Suprapubic skin (tissue), 4 donors: ENCODE measurements at places on chromosomes 3 and 15.
A peak's percentile ranks its signal among the peaks of the same experiment; 100 is the strongest.

GRCh38 chr3:16308727-16309126 is 43.7 kb downstream of the OXNAD1 start:
- DNase-seq = no peak

- DNase-seq = no peak
Measured at GRCh38 chr3:71487418-71487817, 96.1 kb downstream of the FOXP1 start.

DNA sequence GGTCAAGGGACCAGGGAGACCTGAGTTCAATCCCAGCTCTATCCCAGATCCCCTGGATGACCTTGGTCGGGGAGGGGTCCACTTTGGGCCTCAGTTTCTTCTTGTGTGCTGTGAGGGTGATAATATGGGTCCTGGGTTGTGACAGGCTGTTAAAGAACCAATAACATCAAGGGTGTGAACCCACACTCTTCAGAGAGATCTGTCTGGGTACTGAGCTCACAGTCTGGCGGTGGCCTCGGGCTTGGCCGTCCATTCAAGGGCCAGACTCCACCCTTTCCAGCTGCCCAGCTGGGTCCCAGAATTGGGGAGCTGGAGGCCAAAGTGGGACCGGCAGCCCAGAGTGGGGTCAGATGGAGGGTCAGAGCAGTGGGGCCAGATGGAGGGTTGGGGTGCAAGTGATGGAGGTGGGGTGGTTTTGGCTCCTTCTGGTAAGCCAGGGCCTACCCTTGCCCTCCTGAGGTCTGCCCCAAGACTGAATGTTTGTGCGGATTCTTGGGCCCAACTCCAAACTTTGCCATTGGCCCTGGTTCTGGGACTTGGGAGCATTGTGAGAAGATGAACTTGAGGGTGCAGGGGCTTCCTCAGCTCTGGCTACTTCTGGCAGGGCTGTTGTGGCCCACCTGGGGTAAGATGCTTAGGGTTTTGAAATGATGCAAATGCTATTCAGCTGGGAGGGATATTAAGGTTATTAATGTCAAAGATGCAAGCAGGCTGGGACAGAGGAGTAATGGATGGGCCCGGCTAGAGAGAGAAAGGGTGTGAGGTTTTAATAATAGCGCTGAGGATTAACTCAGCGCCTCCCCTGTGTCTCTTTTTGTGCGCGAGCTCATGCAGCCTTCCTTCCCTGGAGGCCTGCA is 1.5 kb downstream of the CORO2B start:
- no peak for DNase-seq

DNA sequence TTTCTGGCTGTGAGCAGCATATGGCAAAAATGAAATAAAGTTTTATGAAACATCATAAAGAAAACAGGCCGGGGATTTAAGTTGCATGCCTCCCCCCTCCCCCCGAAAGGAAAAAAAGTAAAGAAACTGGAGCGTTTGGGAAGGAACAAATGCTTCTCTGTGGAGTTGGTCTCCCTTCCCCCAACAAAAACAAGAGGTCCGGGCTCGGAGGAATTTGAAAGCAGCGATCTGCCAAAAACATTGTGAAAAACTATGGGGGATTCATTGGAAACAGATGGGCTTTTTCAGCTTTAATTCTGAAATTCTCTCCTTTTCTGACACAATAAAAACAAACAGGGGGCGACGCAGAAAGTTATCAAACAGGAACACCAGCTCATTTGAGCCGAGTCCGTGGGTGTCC is 17.0 kb downstream of the RGMA start:
- DNase-seq = peak; percentile 62

GRCh38 chr3:77324105-77324504 is 284.2 kb downstream of the ROBO2 start:
- no peak for DNase-seq

DNA sequence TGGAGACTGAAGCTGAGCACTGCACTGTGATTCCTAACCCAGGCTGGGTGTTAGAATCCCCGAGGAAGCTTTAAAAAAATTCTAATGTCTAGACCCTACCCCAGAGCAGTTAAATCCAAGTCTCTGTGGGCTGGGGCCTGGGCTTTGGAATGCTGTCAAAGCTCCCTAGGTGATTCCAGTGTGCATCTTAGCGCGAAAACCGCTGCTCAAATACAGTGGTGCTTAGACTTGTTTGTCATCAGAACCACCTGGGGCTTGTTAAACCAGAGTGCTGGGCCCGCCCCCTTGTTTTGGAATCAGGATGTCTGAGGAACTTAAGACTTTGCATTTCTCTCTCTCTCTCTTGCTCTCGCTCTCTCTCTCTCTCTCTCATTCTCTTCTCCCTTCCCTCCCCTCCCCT is 20.7 kb downstream of the RHCG start:
- no peak for DNase-seq

GRCh38 chr3:175129571-175129970 is 270.4 kb downstream of the NAALADL2 start:
- no peak for DNase-seq

- DNase-seq = no peak
Measured at GRCh38 chr15:23415321-23415865, 31.6 kb downstream of the GOLGA6L2 start.

- DNase-seq = peak; percentile 78
Measured at GRCh38 chr15:20295238-20295811, 246.3 kb downstream of the GOLGA6L6 start.

DNA sequence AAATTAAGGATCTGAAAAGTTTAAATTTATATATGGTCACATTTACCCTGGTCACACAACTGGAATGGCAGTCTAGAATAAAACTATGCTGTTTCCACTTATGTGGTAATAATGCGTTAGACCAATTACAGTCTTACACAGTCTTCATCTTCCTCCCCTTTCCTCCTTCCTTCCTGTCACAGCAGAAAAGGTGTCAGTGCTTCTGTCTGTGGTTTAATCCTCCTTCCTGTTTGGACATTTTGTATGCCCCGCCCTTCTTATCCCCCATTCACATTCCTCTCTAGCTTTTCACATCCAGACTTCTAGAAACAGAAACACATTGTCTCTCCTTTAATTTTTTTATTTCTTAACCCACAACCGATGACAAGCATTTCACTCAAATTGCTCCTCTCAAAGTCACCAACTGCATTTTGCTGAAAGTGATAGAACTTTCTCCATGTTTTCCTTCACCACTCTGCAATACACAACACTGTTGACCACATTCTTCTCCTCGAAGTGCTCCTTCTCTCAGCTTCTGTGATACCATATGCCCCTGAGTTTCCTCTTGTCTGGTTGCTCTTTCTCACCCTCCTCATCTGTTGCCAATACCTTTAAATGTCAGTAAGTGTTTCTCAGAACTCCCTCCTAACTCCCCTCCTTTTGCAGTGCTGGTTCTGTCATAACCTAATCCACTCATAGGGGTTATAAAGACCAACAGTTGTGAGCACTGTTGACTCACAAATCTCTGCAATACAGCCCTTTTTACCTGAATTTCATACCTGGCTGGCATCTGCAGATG is 271.6 kb downstream of the UBE2E2 start:
- no peak for DNase-seq

- no peak for DNase-seq
Measured at GRCh38 chr3:41234823-41235721, 35.8 kb downstream of the CTNNB1 start.

DNA sequence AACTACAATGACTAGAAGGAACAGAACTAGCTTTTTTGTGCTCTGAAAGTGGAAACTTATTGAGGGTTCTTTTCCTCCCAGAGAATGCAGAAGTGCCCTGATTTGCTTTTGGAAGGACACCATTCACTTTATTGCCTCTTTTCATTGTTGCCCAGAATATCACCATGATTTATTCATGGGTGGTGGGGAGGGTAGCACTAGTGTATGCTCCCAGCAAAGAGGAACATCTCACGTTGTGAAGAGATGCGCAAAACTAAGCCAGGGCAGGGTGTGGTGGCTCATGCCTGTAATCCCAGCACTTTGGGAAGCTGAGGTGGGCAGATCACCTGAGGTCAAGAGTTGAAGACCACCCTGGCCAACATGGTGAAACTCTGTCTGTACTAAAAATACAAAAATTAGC is 31.4 kb downstream of the FLNB start:
- DNase-seq = no peak
